ENCODE measurements at places on chromosomes 7 and 10. TPM values are rescaled to one million over a fixed set of nuclear protein-coding genes. Genes with fewer than 3 reads are reported as not detected.

DNA sequence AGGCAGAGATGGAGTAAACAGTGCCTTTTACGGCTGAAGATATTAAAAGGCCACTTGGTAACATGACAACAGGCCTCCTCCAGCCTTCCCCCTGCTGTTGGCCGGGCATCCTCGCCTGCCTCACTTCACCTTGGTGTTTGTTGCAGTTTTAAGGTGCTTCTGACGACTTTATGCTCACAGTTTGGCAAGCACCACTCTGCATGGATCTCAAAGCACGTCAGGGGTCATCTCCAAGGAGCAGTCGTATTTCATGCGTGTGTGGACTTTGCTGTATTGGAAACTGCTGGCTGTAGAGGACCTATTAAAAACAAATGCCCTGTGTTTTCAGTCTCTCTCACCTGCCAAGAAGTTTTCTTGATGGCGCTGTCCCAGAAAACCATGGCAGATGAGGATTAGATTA is 483.1 kb downstream of the RPS24 start:
- peak; percentile 23 for DNase-seq
- H3K27me3 ChIP-seq: no peaks in the 10 kb centered on the region
- no peak overlapping the region for H3K4me3 ChIP-seq
- H3K36me3 ChIP-seq: no peaks in the 10 kb centered on the region
- no peak overlapping the region for H3K27ac ChIP-seq

DNA sequence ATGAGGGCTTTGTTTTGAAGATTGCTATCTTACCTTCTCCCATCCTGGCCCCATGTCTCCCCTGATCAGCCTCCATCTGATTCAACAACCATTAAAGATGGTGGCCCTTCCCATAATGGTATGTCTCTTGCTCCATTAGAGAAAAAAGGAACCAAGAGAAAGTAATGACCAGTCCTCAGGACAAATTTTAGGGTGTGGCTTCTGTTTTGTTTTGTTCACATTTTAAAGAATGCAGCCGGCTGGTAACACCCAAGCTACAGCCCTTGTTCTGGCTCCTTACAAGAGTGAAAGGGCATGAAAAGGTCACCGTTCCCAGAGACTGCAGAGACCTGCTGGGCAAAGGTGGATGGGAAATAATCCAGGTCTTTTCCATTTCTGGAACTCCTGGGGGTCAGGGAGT is 287.9 kb upstream of the NEBL start:
- H3K27ac ChIP-seq: peak overlapping the region; percentile 25
- DNase-seq: no peak
- no peaks in the 10 kb centered on the region for H3K27me3 ChIP-seq
- no peaks in the 10 kb centered on the region for H3K36me3 ChIP-seq
- no peak overlapping the region for H3K4me3 ChIP-seq
- peaks cover 14% of the 10 kb centered on the region for H3K4me1 ChIP-seq

- no peaks in the 10 kb centered on the region for H3K36me3 ChIP-seq
- peaks cover 9% of the 10 kb centered on the region for H3K4me1 ChIP-seq
- H3K27me3 ChIP-seq: no peaks in the 10 kb centered on the region
- DNase-seq: no peak
These were observed 35.3 kb upstream of the PDZD8 start for GRCh38 chr10:117410557-117410956.

- no peak overlapping the region for H3K27ac ChIP-seq
- peaks cover 6% of the 10 kb centered on the region for H3K4me1 ChIP-seq
- H3K27me3 ChIP-seq: peaks cover 2% of the 10 kb centered on the region
- no peaks in the 10 kb centered on the region for H3K36me3 ChIP-seq
These were observed 241.0 kb downstream of the FRMD4A start for GRCh38 chr10:14089556-14090292.

- no peaks in the 10 kb centered on the region for H3K36me3 ChIP-seq
- DNase-seq: no peak
- no peaks in the 10 kb centered on the region for H3K4me1 ChIP-seq
- H3K27ac ChIP-seq: no peak overlapping the region
- H3K4me3 ChIP-seq: no peak overlapping the region
These were observed 31.3 kb downstream of the PLXNA4 start for GRCh38 chr7:132544999-132545398.

- H3K4me3 ChIP-seq: no peak overlapping the region
- no peaks in the 10 kb centered on the region for H3K27me3 ChIP-seq
These were observed 138.7 kb downstream of the GFRA1 start for GRCh38 chr10:116134322-116134721.

The TMEM236 gene
- total RNA-seq: 0.39 TPM

- DNase-seq: peak; percentile 71
- peaks cover 1% of the 10 kb centered on the region for H3K36me3 ChIP-seq
- no peaks in the 10 kb centered on the region for H3K27me3 ChIP-seq
- no peaks in the 10 kb centered on the region for H3K4me1 ChIP-seq
- no peak overlapping the region for H3K27ac ChIP-seq
These were observed 5.9 kb downstream of the NACAD start for GRCh38 chr7:45082831-45083331.

DNA sequence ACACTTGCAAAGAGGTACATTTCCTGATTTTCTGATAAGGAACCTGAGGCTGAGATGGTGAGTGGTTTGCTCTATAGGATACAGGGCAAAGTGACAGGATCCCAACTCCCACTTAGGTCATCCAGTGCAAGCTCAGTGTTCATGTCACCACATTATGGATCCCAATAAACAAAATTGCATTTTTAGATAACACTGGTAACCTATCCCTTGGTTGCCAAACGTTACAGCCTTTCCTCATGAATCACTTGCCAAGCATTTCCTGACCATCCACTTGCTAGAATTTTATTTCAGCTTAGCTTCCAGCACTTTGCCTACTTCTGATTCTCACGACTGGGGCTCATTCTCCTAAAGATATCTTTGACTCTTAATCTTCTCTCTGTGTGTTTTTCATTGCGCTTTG is 131.4 kb upstream of the ODAD2 start:
- H3K27me3 ChIP-seq: no peaks in the 10 kb centered on the region
- no peaks in the 10 kb centered on the region for H3K36me3 ChIP-seq
- no peak overlapping the region for H3K27ac ChIP-seq

All from suprapubic skin (tissue), 4 donors.